ENCODE measurements at places on chromosomes 7 and 10. TPM values are rescaled to one million over a fixed set of nuclear protein-coding genes. Genes with fewer than 3 reads are reported as not detected.

DNA sequence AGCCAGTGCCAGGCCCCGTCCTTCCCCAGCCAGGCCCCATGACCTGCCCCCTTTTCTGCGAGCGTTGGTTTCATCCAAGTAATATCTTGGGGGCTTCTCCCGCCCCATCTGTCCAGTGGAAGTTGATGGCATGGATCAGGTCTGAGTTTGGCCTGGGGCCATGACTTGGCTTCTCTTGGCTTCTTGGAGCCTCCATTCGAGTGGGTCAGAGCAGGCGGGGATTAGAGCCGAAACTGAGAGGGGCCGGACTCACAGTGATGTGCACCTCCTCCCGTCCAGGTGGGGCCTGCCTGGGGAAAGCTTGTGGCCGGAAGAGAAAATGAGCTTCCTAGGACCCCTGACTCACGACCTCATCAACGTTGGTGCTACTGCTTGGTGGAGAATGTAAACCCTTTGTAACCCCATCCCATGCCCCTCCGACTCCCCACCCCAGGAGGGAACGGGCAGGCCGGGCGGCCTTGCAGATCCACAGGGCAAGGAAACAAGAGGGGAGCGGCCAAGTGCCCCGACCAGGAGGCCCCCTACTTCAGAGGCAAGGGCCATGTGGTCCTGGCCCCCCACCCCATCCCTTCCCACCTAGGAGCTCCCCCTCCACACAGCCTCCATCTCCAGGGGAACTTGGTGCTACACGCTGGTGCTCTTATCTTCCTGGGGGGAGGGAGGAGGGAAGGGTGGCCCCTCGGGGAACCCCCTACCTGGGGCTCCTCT, 15.1 kb upstream of the LIMK1 start:
- no peak for DNase-seq

GRCh38 chr7:39683216-39683845, 60.0 kb downstream of the RALA start:
- no peak for DNase-seq

LRGUK gene
- 0.30 TPM for total RNA-seq

STAG3 gene
- 6.5 TPM for total RNA-seq

PDZD7 gene
- 2.7 TPM for total RNA-seq

LGI1 gene
- not detected for total RNA-seq

Data from T-cell (primary cell).